ENCODE measurements at places on chromosomes 12 and 14.

- DNase-seq = no peak
Observed at GRCh38 chr14:70901269-70901668, 6.0 kb upstream of the PCNX1 start.

DNA sequence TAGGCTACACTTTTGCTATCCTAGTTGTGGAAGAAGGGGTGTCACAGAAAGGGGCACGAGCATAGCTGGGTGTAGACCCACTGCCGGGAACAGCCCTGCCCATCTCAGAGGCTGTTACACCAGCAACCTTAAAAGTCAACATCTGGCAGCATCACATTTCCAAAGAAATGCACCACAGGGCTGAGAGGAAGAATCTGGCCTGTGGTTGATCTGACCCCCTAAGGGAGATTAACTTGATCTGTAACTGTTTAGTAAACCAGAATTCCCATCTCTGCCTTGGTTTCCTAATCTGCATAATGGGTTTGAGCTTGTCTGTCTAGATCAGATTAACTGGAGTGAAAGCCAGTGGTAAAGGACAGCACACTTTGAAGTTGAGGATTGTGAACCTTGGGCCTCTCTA is 1.3 kb downstream of the LRP1-AS start:
- no peak for DNase-seq

DNA sequence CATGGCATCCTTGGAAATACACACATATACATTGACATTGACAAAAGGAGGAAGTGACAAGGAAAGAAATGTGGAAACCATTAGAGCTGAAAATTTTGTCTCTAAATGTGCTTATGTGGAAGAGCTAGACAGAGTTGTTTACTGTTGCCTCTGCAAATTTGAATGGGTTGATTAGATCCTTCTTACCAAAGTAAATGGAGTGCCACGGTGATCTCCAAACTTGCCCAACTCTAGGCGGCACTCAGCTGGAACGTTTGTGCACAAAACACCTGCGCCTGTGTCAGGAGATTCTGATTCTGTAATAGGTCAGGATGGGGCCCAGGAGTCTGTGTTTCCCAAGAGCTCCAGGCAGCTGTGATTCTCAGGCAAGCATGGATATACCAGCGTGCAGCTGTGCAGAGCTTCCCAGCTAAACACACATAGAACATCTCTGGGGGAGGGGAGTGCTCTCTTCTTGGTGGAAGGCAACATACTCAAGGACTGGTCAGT is 77.8 kb upstream of the BDKRB2 start:
- DNase-seq = no peak

- DNase-seq = no peak
Observed at GRCh38 chr14:89731396-89731933, 223.1 kb downstream of the EFCAB11 start.

GRCh38 chr14:99936056-99936455 is 129.2 kb upstream of the EVL start:
- DNase-seq = no peak

GRCh38 chr12:125418902-125419564 is 353.8 kb downstream of the AACS start:
- no peak for DNase-seq

GRCh38 chr12:51401900-51402299 is 10.7 kb upstream of the GALNT6 start:
- no peak for DNase-seq

- DNase-seq = no peak
Observed at GRCh38 chr12:120061575-120062214, 54.9 kb downstream of the RAB35 start.

GRCh38 chr12:29889737-29890136 is 106.0 kb upstream of the TMTC1 start:
- DNase-seq = no peak

- no peak for DNase-seq
Observed at GRCh38 chr12:124254126-124254525, 40.8 kb upstream of the RFLNA start.

- no peak for DNase-seq
Observed at GRCh38 chr14:103028161-103028767, 29.1 kb downstream of the CDC42BPB start.

DNA sequence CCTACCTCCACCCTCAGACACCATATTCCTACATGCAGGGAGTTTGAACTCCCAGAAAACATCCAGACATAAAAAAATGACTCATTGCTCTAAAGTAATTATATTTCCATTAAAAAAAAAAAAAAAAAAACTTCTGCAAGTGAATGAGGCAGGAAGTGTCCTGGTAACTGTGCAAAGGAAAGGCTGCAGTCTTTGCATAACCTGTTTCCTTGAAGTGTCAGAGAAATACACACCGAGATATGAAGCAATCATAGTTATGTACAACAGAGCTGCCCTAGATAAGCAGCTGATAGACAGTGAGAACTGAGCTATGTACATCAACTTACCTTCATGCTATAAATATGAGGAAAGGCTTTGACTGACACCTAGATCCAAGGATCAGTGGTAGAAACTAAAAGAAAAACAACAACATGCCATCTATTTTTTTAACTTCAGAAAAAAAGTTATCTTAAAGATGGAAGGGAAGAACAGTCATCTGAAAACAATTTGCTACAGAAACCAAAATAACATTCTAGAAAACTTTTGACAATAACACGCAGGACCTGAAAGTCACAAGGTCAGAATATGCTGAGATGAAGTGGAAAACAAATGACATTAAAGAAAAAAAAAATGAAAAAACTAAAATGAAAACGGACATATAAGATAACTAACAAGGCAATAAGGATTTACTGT is 263.2 kb downstream of the SEC23A start:
- no peak for DNase-seq

GRCh38 chr14:59332727-59333126 is 132.5 kb downstream of the GPR135 start:
- DNase-seq = no peak

DNA sequence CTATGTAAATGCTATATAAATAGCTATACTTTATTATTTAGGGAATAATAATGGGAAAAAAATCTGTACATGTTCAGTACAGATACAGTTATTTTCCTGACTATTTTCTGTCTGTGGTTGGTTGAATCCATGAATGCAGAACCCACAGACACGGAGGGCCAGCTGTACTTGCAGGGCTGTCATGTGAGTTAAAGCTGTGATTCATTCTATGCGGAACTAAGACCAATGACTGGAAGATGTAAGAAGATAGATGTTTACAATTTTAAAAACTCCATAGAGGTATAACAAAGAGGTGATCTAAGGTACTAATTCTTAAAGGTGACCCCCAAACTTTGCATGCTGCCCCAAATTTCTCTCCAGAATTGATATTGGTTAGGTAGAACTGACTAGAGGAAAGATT is 14.6 kb downstream of the PCNX4 start:
- no peak for DNase-seq

GRCh38 chr12:28826766-28827165 is 322.3 kb upstream of the FAR2 start:
- DNase-seq = no peak

- DNase-seq = no peak
Observed at GRCh38 chr14:26828741-26829140, 230.9 kb upstream of the NOVA1 start.

- no peak for DNase-seq
Observed at GRCh38 chr12:105876396-105876927, 262.3 kb downstream of the NUAK1 start.

- no peak for DNase-seq
Observed at GRCh38 chr12:25280082-25280481, 29.4 kb upstream of the KRAS start.

DNA sequence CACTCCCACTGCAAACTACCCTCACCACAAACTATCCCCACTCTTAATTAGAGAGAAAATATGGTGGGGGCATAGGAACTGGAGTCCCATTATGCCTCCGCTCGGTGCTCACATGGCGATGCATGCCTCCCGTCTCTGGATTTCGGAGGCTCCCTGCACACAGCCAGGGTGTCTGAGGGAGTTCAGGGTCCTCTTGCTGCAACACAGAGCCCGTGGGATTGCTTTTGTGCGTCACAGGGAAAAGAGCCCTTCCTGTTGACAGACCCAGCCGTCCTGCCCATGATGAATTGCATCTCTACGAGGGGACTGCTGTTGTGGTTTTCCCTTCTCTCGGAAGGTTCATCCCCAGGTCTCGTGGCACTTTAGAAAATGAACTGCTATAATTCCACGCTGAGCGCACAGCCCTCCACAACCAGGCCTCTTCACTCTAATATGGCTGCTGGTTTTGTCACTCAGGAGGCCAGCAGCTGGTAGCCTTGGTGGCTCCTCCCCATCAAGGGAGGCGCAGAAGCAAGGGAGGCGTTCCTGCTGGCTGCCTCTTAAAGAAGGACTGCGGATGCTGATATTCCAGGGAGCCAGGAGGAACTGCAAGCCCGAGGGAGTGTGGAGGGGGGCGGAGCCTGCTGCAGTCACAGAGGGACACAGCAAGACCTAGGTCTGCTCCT is 158.0 kb downstream of the KCNA5 start:
- DNase-seq = no peak

DNA sequence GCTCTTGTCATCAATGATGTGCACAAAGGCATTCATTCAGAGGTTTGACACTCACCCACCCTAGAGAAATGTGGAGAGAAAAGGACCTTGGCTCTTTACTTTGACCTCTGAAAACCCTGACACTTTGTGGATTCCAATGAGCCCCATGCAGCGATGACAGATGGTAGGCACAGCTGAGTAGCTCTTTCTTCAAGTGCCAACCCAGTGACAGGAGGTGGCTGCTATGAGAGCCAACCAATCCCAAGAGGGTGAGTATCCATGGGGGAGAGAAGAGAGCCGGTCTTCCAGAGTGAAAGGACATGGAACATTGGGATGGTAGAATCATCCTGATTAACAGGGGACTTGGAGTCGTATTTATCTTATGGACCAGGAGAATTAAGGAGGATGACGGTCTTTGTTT is 17.8 kb downstream of the SLC8A3 start:
- DNase-seq = no peak

DNA sequence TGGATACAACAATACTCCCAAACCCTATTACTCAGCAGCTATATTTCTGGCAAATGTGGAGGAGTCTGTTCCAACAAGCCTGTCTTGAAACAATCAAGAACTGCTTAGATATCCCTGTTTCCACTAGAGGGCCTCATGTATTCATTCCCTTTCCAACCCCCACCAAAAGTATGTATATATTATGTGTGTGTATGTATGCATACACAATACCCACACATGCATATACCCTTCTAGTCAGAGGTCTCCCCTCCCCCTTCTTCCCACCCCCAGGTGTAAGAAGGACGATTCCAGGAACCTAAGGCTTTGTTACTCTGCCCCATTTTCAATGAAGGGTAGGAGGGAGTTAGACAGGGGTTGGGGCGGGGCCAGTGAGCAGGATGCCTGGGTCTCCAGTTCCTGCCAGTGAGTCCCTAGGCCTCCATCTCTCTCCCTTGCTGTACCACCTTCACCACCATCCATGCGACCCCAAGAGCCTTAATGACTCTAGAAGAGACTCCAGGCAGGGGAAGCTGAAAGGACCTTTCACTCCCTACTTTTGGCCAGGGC is at the start of gene DGKA:
DGKA (plus strand) TSS at position 392 of the 546 bp plus-strand sequence. CDS start 5,342 bp downstream, outside the sequence.
- peak; percentile 37 for DNase-seq

DNA sequence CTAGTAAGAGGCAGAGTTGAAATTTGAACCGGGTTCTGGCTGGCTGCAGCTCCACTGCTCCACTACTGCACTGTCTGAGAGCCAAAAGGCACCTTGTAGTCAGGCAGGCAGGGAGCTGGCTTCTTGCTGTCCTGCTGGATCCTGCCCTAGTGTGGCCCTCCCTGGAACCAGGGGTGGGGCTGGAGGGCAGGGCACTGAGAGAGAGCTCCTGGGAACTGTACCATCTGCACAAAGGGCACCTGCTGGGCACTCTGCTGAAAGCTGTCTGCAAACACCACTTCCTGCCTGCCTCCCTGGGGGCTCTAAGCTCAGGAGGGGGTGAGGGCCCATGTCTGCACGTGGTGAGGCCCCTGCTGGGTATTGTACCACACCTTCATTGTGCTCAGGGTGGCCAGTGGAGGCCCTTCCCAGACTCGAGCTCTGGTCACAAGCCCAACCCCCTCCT is 19.0 kb upstream of the TCL1B start:
- peak; percentile 86 for DNase-seq

DNA sequence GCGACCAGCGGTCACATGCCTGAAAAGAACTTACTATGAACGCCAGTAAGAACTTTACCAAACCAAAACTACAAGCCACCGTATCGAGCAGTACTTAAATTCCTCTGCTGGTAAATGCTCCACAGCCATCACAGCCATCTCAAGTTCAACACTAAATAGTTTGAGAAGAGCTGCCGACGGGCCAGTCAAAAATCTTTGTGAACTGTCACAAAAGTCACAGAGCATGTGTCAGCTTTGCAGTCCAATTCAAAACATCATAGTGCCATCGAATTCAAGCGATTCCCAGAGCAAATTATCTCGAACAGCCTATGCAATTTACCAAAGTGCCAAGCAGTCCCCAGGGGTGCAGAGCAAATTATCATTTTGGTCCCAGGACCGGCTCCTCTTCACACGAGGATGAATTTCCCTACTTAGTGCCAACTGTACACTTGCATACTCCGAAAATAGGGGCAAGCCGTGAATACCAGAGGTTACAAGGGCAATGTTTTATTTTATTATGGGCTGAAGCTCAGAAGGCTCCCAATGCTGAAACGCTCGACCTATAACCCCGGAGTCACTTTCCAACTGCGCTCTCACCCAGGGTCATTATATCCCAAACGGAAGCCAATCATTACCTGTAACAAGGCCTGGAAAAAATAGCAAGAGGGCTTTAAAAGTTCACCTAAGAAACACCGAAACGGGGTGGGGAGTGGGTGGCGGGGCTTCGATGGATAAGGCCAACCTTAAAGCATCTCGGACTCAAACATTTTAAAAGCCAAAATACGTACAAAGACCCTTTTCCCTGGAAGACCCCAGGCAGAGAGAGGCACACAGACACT is 1.1 kb downstream of the LRP6 start:
- DNase-seq = no peak

GRCh38 chr12:26684101-26684500 is 148.9 kb downstream of the ITPR2 start:
- DNase-seq = no peak
